ENCODE measurements at places on chromosomes 16 and 17.

DNA sequence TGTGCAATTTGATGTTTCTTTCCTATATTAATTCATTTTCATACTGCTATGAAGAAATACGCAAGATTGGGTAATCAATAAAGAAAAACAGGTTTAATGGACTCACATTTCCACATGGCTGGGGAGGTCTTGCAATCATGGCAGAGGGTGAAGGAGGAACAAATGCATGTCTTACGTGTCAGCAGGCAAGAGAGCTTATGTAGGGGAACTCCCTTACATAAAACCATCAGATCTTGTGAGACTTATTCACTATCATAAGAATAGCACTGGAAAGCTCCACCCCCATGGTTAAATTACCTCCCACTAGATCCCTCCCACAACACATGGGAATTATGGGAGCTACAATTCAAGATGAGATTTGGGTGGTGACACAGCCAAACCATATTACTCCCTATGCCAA, 418.9 kb upstream of the MAF start:
- no peaks in the 10 kb centered on the region for H3K27me3 ChIP-seq
- no peak for DNase-seq
- no peak overlapping the region for H3K4me3 ChIP-seq
- no peak overlapping the region for H3K27ac ChIP-seq
- H3K36me3 ChIP-seq, result no peaks in the 10 kb centered on the region
- no peaks in the 10 kb centered on the region for H3K4me1 ChIP-seq

DNA sequence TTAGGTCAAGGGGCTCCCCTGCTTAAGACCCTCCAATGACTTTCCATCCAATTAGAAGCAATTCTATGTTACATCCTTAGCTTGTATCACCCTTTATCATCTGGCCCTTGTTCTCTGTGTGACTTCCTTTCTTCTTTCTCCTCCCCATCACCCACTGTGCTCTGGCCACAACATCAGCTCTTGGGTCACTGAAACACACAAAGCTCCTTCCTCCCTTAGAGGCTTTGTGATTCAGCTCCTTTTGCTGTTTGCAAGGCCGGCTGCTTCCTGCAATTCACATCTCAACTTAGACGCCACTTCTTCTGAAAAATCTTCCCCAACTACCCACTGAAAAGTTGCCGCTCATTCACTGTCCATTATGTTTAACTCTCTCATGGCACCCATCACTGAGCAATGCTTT, 130.9 kb upstream of the CACNG3 start:
- peaks cover 29% of the 10 kb centered on the region for H3K36me3 ChIP-seq
- no peak overlapping the region for H3K27ac ChIP-seq
- DNase-seq, result no peak

- no peak for DNase-seq
- peak overlapping the region; percentile 94 for H3K27ac ChIP-seq
- H3K4me3 ChIP-seq, result peak overlapping the region; percentile 85
- peaks cover 34% of the 10 kb centered on the region for H3K4me1 ChIP-seq
- H3K36me3 ChIP-seq, result peaks cover 2% of the 10 kb centered on the region
- H3K27me3 ChIP-seq, result no peaks in the 10 kb centered on the region
These were observed 701 bp upstream of the DPEP2 start for GRCh38 chr16:67999985-68000384.

DNA sequence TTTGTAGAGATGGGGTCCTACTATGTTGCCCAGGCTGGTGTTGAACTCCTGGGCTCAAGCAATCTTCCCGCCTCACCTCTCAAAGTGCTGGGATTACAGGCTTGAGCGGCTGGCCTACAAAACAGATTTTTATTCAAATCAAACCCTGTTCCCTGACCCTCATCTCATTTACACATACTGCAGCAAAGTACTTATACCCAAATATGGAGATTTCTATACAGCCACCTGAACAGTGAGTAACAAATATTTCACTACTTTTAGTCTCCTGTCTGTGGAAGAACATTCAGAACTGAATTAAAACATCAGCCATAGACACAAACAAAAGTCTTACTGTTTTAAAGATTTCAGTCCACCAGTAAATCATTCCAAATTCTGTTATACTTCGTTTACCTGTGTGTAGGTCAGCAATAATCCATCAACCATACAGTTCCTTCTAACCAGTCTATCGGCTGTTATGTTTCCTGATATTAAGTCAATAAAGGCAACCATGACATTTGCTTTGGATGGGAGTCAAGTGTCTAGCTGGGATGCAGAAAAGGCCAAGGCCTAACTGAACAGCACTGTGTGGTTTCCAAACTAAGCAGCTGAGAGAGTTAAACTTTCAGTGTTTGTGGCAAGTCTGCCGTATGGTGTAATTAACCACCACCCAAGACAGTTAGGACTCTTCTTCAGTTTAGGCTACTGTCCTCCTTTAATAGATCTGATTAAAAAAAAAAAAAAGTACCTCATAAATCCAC, 22.3 kb downstream of the ERN1 start:
- peaks cover 81% of the 10 kb centered on the region for H3K4me1 ChIP-seq
- peaks cover 35% of the 10 kb centered on the region for H3K36me3 ChIP-seq
- peak overlapping the region; percentile 58 for H3K27ac ChIP-seq
- H3K27me3 ChIP-seq, result no peaks in the 10 kb centered on the region
- H3K4me3 ChIP-seq, result peak overlapping the region; percentile 26
- DNase-seq, result no peak

DNA sequence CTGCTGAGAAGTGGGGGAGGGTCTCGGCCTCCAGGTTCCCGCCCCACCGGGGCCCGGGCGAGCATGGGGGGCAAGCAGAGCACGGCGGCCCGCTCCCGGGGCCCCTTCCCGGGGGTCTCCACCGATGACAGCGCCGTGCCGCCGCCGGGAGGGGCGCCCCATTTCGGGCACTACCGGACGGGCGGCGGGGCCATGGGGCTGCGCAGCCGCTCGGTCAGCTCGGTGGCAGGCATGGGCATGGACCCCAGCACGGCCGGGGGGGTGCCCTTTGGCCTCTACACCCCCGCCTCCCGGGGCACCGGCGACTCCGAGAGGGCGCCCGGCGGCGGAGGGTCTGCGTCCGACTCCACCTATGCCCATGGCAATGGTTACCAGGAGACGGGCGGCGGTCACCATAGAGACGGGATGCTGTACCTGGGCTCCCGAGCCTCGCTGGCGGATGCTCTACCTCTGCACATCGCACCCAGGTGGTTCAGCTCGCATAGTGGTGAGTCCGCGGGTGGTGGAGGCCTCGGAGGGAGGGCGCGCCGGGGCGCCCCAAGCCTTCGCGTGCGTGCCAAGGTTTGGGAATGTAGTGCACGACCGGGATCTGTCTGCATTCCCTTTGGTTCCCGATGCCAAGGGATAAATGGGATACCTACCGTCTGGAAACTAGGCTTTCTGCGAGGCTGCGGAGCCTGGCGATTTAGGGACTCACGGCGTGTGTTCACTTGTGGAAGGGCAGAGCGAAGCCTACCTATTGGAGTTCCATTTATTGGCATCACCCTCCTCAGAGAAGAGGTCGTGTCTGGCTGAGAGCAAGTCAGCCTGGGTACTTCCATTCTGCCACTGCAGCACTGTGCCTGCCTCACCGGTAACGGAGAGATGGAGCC, 1.0 kb downstream of the ZNRF1 start:
- H3K4me1 ChIP-seq, result peaks cover 55% of the 10 kb centered on the region
- peak overlapping the region; percentile 91 for H3K4me3 ChIP-seq
- no peaks in the 10 kb centered on the region for H3K27me3 ChIP-seq
- H3K27ac ChIP-seq, result peak overlapping the region; percentile 78

- H3K27ac ChIP-seq, result no peak overlapping the region
- H3K4me3 ChIP-seq, result no peak overlapping the region
- DNase-seq, result no peak
- no peaks in the 10 kb centered on the region for H3K4me1 ChIP-seq
- H3K36me3 ChIP-seq, result no peaks in the 10 kb centered on the region
These were observed 59.0 kb upstream of the TOM1L1 start for GRCh38 chr17:54841656-54842055.
